ENCODE measurements at places on chromosomes 3 and 15.

- DNase-seq = no peak
Measured at GRCh38 chr15:58392611-58393161, 39.1 kb upstream of the LIPC start.

DNA sequence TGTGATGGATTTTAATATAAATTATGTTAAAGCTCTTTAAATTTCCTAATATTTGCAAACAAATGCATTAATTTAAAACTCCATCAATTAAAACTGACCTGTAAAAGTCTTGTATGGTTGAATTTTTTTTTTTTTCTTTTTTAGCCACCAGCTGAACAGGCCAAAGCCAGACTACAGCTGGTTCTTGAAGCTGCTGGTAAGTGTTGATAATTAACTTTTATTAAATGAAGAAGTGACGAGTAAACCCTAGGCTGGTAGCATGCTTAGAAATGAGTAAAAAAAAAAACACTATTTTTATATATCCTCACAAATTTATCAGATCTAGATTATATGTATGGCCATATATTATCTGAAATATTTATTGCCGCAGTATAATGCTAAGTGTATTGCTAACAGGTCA, 216.3 kb upstream of the MLF1 start:
- no peak for DNase-seq

- no peak for DNase-seq
Measured at GRCh38 chr3:112888381-112889085, 41.9 kb upstream of the CD200R1L start.

DNA sequence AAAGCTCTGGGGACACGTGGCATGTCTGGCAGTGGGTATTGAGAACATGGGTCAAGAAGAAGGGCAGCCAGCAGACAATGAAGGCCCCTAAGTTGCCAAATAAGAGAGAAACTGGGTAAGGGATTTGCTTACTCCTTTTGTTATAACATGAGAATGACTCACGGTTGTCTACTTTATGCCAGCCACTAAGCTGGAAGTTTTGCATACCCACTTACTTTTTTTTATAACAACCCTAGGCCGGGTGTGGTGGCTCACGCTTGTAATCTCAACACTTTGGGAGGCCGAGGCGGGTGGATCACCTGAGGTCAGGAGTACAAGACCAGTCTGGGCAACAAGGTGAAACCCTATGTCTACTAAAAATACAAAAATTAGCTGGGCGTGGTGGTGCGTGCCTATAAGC, 50.0 kb downstream of the DRD3 start:
- DNase-seq = no peak

GRCh38 chr3:183188895-183189462, 26.4 kb upstream of the LAMP3 start:
- DNase-seq = no peak

DNA sequence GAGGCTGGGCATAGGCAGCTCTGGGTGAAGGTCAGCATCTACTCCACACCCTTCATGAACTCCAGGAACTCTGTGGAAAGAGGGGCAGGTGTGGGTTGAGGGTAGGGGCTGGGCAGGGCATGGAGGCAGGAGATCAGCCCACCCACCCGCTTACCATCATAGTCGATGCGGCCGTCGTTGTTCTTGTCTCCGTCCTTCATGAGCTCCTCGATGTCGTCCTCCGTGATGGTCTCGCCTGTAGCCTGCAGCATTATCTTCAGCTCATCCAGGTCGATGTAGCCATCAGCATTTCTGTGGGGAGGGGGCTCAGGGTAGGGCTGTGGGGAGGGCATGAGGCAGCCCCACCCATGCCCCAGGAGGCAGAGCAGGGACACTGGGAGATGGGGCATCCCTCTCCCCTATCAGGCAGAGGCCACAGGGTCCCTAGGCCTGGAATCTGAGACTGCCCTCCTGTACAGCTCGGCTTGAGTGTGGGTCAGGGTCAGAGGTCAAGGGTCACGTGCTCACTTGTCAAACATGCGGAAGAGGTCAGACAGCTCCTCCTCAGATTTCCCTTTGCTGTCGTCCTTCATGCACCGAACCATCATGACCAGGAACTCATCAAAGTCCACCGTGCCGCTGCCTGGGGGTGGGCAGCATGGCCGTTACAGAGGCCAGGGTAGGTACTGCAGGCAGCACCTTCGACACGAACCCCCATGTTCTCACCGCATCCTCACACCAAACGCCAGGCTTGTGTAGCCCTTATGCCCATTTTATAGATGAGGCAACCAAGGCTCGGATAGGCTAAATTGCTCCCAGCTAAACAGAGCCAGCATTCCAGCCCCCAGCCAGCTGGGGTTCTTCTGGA, 2.4 kb downstream of the TNNC1 start:
- no peak for DNase-seq

DNA sequence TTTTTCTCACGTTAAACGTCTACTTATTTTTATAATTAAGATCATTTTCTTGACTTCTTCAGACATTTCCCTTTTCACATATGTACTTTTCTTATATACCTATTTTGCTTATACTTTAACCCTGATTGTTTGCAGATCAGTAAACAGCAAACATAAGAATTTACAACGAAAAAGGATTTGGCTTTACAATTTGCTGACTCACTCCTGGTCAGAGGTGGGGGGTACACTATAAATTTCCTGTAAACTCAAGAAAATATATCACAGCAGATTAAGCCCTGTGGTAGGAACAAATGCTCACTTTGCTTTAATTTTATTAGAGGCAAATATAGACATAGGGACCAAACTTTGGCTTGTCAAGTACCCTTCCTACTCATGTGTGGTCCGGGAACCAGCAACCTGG, 185.0 kb downstream of the PLCL2 start:
- no peak for DNase-seq

All from posterior vena cava (tissue), 2 donors.